ENCODE measurements at places on chromosomes 7 and 10.

- DNase-seq: no peak
Measured at GRCh38 chr7:111390000-111390399, 172.3 kb downstream of the IMMP2L start.

GRCh38 chr10:1403508-1404322 is 333.6 kb downstream of the ADARB2 start:
- DNase-seq: no peak

DNA sequence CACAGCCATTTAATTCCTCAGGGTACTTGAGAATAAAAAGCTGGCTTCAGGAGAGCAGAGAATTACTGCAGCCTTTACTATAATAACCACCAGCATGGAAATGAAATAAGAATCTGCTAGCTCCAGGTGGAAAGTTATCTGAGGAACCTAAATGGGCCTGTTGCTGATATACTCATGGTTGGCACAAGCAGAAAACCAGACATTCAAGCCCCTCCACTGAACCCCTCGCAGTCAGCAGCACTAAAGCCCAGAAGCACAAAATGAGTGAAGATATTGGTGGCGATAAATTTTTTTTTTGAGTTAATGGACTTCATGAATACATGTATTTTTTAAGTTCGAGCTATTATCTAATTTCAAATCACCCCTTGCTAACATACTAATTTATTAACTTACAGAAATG is 303.9 kb upstream of the NRP1 start:
- DNase-seq: no peak

- no peak for DNase-seq
Measured at GRCh38 chr7:115572111-115572510, 458.5 kb downstream of the TFEC start.

GRCh38 chr7:131670406-131670805 is 114.0 kb upstream of the PODXL start:
- DNase-seq: no peak

DNA sequence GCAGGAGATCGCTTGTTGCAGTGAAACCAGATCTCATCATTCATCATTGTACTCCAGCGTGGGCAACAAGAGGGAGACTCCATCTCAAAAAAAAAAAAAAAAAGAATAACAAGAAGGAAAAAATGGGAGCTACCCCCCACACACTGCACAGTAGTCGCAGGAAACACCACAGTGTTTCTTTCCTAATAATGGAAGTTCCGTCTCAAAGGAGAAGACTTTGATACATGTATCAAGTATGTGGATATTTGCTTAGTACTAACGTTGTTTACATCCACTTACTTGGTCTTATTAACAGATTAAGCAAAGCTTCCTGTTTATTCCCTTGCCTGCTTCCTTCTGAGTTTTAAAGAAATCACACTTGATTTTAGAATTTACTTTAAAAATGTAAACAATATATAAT is 22.2 kb downstream of the YAE1 start:
- DNase-seq: no peak

DNA sequence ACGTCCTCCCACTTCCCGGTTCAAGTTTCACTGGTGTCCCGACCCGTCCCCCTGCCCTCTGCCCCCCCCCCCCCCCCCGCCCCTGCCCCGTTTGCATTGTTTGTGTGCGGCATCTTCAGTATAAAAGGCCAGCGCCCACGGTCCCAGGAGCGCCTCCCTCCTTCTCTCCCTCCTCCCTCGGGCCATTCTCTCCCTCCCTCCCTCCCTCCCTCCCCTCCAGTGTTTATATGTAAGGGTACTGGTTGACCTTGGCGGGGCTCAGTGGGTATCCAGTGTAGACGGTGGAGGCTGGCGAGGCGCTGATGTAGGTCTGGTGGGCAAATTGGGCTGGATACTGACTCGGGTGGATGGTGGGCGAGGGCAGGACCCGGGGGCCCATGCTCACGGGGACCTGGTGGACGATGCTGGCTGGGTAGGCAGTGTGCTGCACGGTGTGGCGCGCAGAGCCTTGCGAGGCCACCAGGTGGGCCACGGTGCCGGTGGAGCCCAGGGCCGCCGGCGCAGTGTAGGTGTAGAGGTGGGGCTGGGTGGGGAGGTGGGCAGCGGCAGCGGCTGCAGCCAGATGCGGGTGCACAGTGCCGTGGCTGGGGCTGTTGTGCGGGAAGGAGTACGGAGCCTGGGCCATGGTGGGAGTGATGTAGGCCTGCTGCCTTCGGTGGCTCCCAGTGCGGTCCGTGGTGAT is 49.4 kb downstream of the CLEC2L start:
- DNase-seq: no peak

DNA sequence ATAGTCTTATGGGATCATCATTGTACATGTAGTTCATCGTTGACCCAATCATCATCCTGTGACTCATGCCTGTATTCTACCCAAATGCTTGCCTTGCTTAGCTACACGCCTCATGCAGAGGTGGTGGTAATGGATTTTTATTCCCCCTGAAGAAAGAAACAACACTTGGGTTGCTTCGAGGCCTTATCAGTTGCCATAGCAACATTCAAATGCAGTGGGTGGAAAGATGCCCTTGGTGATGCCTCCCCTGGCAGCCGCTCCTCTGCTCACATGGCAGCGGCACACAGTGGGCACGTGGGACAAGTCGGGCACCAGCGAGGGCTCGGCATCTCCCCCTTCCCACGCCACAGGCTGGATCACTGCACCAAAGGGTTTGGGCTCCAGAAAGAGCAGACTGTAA is 54.0 kb upstream of the NMT2 start:
- no peak for DNase-seq

DNA sequence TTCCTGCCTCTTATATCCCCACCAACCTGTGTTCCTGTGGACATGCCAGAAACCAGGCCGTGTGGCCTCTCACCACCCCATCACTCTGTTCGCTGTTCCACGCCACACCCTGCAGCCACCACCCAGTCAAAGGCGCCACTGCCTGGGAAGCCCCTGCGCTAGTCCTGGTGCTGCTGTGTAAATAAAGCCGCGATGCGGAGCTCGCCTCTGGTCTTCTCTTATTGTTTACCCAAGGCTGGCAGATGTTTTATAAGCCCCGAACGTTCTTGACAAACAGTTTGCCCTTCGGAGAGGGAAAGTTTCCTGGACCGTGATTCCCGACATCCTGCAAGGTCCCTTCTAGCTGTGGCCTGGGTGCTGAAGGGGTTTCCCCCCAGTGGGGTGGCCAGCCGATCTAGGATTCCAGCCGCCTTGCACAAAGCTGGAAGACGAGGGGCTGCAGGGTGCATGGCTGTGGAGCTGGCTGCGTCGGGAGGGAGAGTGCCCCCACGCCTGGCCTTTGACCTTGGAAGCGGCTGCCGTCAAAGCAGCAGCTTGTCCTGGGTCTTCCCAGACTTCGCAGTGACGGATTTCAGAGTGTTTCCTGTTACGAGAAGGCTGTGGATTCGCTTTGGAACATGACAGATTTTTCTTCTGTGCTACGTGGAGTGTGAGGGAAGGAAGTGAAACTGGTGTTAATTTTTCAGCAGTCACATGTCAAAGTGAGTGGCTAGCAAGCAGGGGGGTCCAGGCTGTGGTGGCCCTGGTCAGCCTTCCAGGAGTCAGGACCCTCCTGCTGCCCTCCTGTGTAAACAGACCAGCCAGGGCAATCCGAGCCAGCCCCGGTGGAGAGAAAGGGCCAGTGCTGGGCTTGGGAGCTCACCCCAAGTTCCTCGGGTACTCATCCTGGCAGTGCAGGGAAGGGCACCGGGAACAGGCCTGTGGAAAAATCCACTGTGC is 61.6 kb downstream of the LHPP start:
- no peak for DNase-seq

GRCh38 chr7:111356941-111357340 is 205.4 kb downstream of the IMMP2L start:
- peak; percentile 16 for DNase-seq
